ENCODE measurements at places on chromosomes 11 and 22.

DNA sequence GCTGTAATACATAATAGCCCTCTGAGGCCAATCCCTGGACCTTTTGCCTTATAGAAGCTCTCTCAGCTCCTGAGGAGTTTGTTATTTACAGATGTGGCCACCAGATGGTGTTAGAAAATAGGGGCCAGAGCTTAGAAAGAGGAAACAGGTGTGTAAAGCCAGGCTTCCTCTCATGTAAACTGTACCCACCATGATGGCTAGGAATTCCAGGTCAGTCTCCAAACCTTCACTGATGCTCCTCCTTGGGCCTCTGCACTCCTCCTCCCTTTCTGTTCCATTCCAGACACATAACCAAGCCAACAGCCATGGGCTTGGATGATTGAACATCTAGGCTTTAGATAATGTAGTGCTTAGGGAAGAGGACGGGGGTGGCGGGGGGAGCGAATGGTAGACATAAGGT, 39.7 kb downstream of the USP35 start:
- DNase-seq: no peak

GRCh38 chr11:3176487-3176886, 11.4 kb upstream of the OSBPL5 start:
- no peak for DNase-seq

DNA sequence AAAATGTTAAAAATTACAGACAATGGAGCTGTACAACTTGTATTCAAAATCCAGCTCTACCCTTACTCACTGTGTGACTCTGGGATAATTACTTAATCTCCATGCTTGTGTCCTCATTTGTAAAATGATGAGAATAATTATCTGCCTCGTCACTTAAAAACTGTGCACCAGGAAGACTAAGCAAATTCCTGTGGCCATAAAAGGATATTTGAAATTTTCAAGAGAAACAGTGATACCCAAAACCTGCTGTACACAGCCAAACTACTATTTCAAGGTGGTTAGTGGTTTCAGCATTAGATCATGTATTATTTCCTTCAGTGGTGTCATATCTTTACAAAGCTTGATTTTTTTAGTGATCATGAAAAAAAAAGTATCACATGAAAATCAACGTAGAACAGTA, 136.9 kb downstream of the METTL15 start:
- no peak for DNase-seq

DNA sequence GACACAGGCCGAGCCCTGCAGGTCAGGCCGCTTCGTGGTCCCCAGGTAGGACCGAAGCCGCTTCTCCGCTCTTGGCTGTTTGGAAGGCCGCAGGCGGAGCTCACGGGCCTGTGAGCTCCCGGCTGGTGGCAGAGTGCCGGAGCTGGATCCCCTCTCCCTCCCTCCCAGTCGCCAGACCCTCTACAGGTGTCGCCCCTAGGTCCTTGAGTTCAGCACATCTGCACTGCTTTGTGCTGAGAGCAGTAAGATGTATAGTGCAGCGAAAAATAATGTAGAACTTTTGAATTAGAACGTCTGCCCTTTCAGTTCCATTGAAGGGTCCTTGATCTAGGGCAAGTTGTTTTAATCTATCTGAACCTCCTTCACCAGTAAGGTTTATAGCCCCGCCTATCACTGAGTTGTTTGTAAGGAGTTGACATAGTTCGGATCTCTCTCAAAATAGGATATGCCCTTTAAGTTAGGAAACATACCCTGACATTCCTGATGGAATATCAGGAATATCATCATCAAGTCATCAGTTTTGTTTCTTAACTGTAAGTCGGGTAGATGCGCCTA, 419 bp downstream of the ANKRD49 start:
- no peak for DNase-seq

- no peak for DNase-seq
Observed at GRCh38 chr22:45670981-45671782, 452 bp upstream of the ATXN10 start.

DNA sequence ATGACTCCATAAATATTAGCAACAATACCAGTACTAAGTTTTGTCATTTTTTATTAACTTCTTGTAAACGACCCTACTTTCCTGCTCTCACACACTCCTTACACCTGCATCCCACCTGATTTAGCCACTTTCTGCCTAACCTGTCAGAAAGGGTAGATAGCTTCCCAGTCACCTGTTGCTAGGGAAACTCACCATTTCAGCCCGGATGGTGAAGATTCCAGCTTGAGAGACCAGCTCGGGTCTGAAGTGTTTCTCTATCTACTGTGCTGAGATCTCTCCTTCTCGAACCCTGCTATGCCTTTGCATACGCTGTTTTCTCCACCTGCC, at the start of gene PARVG:
TSS of gene PARVG (plus strand) at position 220 of the 327 bp plus-strand sequence. CDS start 2,405 bp downstream, outside the sequence.
- DNase-seq: peak; percentile 29

DNA sequence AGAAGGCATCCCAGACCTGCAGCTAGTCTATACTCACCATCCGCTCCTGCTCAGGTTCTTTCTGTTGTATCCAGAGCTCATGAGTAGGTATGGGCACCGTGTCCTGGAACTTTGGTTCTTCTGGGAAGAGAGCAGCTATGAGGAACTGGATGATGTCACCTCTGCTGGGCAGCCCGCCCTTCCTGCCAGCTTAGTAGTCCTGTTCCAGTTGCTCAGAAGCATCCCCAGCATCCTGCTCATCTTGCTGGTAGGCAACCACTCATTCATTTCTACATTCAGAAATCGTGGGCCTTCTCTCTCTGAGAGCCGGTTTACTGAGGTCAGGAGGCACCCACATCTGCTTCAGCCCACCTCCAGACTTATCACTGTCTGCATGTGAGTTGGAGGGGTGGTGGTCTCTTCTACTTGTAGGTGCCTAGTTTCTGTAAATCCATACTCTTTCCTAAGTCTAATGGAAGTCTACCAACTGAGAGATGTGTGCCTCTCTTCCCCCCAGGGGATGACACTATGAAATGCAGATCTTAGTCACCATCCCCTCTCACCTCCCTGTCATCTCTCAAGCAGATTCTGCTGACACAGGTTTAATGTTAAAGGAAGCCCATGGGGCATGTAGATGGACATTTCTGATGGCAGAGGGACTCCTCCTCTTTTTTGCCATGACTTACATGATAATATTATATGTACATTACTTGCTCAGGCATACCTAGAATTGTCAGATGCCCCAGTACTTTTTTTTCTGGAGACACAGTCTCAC, 29.6 kb upstream of the CCDC134 start:
- DNase-seq: no peak

DNA sequence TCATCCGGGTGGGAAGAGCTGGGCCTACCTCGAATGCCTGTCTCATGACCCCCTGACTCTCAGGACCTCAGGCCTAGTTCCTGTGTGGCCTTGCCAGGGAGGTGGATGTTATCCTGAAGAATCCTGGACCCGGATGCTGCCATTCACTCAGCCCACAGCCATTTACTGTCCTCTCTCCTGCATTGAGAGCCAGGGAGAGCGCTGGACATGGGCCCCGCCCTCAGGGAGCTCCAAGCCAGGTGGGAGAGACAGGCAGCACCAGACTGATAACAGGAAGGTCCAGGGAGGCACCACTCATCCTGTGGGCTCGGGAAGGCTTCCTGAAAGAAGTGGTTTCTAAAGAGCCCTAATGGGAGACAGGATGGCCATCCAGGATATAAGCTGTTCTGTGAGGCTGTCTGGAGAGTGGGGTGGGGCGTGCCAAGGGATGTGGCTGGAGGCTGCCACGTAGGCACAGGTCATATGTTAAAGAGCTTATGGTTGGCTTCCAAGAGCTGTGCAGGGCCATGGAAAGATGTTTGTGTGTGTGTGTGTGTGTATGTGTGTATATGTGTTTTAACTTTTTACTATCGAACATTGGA, 8.6 kb downstream of the SERPINH1 start:
- no peak for DNase-seq

DNA sequence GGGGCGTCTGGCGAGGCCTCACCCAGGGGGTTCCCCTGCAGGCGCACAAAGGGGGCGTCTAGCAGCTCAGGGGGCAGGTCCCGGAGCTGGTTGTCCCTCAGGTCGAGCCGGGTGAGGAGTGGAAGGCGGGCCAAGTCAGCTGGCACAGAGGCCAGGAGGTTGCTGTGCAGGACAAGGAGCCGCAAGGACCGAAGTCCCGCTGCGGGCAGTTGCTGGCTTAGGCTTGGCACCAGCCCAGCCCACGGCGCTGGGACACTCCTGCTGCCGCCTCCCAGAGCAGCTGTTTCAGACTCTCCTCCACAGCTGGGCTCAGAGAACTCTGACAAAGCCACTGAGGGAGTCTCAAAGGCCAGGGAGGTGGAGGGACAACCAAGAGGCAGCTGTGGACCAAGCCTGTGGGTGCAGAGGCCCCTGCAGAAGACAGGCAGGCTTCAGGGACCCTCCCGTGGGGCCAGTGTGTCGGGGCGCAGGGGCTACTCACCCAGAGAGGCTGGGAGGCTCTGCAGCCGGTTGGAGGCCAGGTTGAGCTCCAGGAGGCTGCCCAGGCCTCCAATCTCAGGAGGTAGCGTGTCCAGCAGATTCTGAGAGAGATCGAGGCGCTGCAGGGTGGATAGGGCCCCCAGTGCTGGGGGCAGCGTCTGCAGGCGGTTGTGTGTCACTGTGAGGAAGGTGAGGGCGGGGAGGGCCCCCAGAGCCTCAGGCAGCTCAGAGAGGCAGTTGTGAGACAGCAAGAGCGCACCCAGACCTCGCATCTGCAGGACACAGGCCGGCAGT, 2.2 kb downstream of the PIDD1 start:
- no peak for DNase-seq

DNA sequence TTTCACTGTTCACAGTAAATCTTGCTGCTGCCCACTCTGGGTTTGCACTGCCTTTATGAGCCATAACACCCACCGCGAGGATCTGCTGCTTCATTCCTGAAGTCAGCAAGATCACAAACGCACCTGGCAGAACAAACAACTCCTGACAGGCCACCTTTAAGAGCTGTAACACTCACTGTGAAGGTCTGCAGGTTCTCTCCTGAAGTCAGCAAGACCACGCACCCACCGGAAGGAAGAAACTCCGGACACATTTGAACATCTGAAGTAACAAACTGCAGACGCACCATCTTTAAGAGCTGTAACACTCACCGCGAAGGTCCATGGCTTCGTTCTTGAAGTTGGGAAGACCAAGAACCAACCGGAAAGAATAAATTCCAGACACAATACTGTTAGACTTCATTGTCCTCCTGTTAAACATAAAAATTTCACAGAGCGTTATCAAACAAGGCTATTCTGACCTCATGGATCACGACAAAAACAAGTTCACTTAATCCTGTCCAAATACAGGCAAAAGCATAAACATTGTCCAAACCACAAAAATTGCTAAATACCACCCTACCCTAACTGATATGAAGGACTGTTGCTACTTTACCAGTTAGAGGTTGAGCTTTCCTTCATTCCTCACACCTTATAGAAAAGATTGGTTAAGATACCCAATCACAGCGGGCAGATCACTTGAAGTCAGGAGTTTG, 3.0 kb upstream of the CCDC117 start:
- no peak for DNase-seq

GRCh38 chr11:75593286-75593915, 31.3 kb downstream of the SERPINH1 start:
- no peak for DNase-seq

GRCh38 chr11:2591805-2592204, 108.0 kb downstream of the KCNQ1OT1 start:
- no peak for DNase-seq

DNA sequence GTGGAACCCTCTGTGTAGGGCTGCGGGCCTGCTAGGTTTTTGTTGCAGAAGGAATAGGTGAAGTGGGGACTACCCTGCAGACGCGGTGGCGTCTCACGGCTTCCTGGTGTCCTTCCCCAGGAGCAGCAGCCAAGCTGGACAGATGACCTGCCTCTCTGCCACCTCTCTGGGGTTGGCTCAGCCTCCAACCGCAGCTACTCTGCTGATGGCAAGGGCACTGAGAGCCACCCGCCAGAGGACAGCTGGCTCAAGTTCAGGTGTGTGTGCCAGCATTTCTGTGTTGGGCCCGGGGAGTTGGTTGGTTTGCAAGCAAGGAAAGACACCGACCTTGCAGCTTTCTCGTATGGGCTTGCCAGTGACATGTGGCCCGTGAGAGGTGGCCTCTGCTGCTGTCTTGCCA, 15.3 kb downstream of the TAB1 start:
- DNase-seq: no peak

GRCh38 chr11:64489831-64490441, 101.1 kb upstream of the SLC22A12 start:
- peak; percentile 66 for DNase-seq

GRCh38 chr11:107605061-107606006, 14.4 kb downstream of the ELMOD1 start:
- DNase-seq: no peak

GRCh38 chr11:73374151-73374550, 2.0 kb upstream of the RELT start:
- no peak for DNase-seq

DNA sequence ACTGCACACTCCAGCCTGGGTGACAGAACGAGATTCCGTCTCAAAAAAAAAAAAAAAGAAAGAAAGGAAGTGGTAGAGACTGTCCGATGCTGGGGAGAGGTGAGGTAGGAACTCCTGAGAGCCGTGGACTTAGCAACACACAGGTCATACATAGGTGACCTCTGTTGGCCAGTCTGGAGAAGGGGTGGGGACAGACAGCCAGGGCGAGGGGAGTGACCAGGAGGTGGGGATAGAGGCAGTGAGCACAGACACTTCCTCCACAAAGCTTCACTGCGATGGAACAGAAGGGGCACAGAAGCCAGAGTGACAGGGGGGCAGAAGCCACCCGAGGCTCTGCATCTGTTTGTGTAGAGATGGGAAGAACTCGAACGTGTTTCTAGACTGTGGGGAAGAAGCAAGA, 47.1 kb downstream of the MYH9 start:
- DNase-seq: no peak

GRCh38 chr11:129792663-129793062, 23.0 kb upstream of the TMEM45B start:
- no peak for DNase-seq

- no peak for DNase-seq
Observed at GRCh38 chr11:36425561-36426081, 84.5 kb downstream of the TRAF6 start.

- peak; percentile 6 for DNase-seq
Observed at GRCh38 chr11:61281581-61282250, 13.4 kb downstream of the VWCE start.

DNA sequence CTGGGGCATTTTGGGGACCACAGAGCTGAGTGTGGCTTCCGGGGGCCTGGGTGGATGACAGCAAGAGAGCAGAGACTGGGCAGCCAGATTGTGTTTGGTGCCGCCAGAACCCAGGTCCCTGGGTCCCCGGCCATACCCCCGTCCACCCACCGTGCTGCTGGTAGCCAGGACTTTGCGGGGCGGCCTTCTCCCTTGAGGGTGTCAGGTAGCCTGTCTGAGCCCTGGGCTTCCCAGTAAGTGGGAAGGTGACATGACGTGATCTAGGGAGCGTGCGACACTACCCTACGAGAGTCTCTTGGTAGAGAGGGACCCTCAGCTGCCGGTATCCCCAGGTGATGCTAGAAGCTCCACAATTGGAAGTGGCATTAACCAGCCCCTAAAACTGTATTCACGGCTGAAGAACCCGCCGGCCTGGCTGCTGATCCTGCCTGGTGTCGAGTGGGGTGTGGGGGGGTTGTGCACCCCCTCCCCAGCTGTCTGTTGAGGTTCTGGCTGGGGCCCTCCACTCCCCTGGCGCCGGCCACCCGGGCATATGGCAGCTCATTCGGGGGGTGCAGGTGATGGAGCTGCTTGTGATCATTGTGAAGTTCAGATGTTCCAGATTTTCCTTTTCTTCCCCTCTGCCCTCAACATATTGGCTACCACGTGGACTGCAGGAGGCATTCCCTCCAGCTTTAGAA, 66.9 kb downstream of the MPPED1 start:
- DNase-seq: no peak
